ENCODE measurements at places on chromosomes 1 and 21.

- no peak for DNase-seq
- H3K4me1 ChIP-seq, result no peaks in the 10 kb centered on the region
- no peaks in the 10 kb centered on the region for H3K27me3 ChIP-seq
- H3K4me3 ChIP-seq, result no peak overlapping the region
Observed at GRCh38 chr1:118042501-118042900, 113.0 kb downstream of the WDR3 start.

DNA sequence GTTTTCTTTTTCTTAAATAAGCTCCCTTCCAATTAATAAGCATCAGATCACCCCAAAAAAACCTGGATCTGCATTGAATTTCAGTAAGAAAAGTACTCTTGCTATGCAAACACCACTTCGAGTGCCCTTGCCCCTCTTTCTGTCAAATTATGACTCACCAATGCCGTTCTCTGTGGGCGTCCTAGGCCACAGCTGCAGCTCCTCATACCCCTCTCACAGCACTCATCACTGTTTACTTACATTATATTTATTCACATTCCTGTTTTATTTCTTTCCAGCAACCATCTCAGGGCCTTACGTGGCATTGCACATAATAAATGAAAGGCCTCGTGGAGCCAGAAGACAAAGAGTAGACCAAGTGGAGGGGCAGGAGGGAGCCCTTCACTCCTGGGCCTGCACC lies 99.1 kb upstream of the CTTNBP2NL start:
- no peaks in the 10 kb centered on the region for H3K4me1 ChIP-seq
- H3K4me3 ChIP-seq, result no peak overlapping the region
- peaks cover 12% of the 10 kb centered on the region for H3K27me3 ChIP-seq
- no peak for DNase-seq
- H3K27ac ChIP-seq, result no peak overlapping the region

GRCh38 chr1:27507960-27508665 lies 18.1 kb upstream of the WASF2 start:
- no peaks in the 10 kb centered on the region for H3K36me3 ChIP-seq
- H3K27ac ChIP-seq, result peak overlapping the region; percentile 72
- H3K4me1 ChIP-seq, result no peaks in the 10 kb centered on the region
- DNase-seq, result no peak
- H3K4me3 ChIP-seq, result no peak overlapping the region

DNA sequence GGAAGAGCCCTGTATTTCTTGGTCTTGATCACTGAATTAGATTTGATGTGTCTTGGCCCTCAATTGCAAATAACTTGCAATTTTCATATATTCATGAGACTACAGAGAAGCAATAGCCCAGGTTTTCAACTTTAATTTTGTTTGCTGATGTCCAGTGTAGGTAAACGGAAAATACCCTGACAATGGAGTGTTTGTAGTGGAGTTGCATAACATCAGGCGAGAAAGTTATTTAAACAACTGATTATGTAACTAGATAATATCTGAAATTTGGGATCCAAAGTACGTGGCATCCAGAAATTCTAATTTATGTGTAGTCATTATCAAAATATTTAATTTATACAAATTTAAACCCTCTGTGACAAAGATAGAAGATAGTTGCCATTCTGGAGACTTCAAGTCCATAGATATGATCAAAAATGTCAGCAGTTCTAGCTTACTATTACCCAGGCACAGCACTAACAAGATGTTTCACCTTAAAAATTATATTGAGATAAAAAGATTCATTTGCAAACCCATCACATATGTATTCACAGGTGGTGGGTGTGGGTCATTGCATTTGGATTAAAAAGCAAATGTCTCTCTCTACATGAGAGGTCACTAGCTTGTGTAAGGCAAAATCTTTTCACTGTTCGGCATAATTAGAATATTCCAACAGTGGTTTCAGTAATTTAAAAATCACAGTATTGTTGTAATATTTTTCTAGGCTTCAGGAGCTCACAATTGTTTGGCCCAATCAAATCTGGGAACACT lies 150.7 kb downstream of the KCTD3 start:
- H3K4me1 ChIP-seq, result no peaks in the 10 kb centered on the region
- no peaks in the 10 kb centered on the region for H3K36me3 ChIP-seq
- no peak overlapping the region for H3K27ac ChIP-seq
- no peaks in the 10 kb centered on the region for H3K27me3 ChIP-seq
- DNase-seq, result no peak

- DNase-seq, result no peak
- H3K4me1 ChIP-seq, result no peaks in the 10 kb centered on the region
- no peaks in the 10 kb centered on the region for H3K27me3 ChIP-seq
Observed at GRCh38 chr1:4939266-4939665, 284.9 kb downstream of the AJAP1 start.

DNA sequence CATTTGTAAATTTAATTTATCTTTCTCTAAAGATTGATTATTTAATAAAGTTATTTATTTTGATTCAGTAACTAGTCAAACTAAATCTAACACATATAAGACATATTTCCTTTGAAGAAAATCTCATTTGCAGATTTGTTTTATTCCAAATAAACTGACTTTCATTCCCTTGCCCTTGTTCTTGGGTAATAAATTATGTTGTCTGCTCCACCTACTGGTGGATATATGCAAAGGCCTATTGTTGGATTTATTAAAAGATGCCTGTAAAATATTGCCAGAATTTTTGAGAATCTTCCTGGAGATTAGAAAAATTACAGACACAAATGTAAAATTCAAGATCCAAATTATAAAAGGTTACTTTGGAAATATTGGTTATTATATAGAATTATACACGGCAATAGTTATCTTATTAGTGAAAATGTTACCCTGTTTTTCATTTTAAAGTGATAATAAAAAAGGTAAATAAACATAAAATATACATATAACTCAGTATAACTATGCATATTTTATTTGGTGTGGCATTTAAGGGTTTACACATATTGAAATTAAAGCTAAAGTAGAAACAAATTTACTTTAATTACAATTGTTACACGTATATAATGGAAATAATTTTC lies 116.1 kb downstream of the SPATA17 start:
- no peaks in the 10 kb centered on the region for H3K27me3 ChIP-seq
- H3K27ac ChIP-seq, result no peak overlapping the region
- peak; percentile 6 for DNase-seq
- H3K36me3 ChIP-seq, result no peaks in the 10 kb centered on the region
- H3K4me1 ChIP-seq, result no peaks in the 10 kb centered on the region
- H3K4me3 ChIP-seq, result no peak overlapping the region

DNA sequence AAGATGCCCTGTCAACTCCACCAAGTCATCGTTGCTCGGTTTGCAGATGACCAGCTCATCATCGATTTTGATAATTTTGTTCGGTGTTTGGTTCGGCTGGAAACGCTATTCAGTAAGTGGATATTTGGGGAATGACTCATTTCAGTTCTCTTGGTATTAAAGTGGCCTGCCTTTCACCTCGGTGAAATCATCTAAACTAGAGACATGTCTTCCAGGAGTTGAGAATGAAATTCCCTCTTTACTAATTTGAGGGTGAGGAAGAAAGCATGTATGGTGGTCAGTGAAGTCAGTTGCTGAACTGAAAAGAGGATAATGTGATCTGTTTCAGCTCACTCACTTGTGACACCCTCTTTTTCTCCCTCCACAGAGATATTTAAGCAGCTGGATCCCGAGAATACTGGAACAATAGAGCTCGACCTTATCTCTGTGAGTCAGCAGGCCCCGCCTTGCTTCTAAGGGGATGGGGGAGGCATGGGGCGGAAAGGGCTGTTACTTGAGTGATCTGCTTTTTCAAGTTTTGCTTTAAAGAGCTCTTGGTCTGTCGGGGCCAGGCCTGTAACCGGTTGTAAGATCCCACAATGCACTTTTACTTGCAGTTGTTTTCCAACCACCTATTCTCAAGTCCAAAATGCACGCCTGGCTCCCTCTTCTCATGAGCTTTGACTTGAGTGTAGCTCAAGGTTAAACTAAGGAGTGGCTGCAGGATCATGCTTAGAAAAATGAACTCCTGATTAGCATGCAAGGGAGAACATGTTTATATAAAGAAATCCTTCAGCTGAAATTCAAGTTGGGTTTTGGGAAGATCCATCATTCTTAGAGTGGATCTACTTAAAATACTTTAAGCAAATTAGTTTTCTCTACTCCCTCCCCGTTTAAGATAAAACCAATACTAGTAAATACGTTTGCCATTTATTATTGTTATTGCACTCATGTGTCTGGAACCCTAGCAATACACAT lies 59.8 kb downstream of the CAPN2 start:
- H3K36me3 ChIP-seq, result peaks cover 75% of the 10 kb centered on the region
- H3K4me3 ChIP-seq, result no peak overlapping the region
- no peak for DNase-seq
- H3K27me3 ChIP-seq, result no peaks in the 10 kb centered on the region
- H3K27ac ChIP-seq, result no peak overlapping the region

GRCh38 chr1:205933671-205934618 lies 9.3 kb downstream of the SLC26A9 start:
- no peak for DNase-seq
- H3K27me3 ChIP-seq, result peaks cover 30% of the 10 kb centered on the region
- no peaks in the 10 kb centered on the region for H3K4me1 ChIP-seq
- H3K36me3 ChIP-seq, result no peaks in the 10 kb centered on the region

- peaks cover 15% of the 10 kb centered on the region for H3K4me1 ChIP-seq
- DNase-seq, result no peak
- peaks cover 18% of the 10 kb centered on the region for H3K27me3 ChIP-seq
Observed at GRCh38 chr1:2049225-2049717, 940 bp upstream of the PRKCZ start.

GRCh38 chr1:9289711-9290485 lies 2.8 kb upstream of the SPSB1 start:
- H3K4me1 ChIP-seq, result peaks cover 29% of the 10 kb centered on the region
- H3K36me3 ChIP-seq, result peaks cover 19% of the 10 kb centered on the region
- no peaks in the 10 kb centered on the region for H3K27me3 ChIP-seq
- no peak overlapping the region for H3K4me3 ChIP-seq
- no peak for DNase-seq
- H3K27ac ChIP-seq, result no peak overlapping the region

GRCh38 chr1:5198328-5198727 lies 543.9 kb downstream of the AJAP1 start:
- no peak for DNase-seq
- H3K4me1 ChIP-seq, result no peaks in the 10 kb centered on the region
- no peaks in the 10 kb centered on the region for H3K27me3 ChIP-seq
- H3K27ac ChIP-seq, result no peak overlapping the region
- no peaks in the 10 kb centered on the region for H3K36me3 ChIP-seq
- no peak overlapping the region for H3K4me3 ChIP-seq

DNA sequence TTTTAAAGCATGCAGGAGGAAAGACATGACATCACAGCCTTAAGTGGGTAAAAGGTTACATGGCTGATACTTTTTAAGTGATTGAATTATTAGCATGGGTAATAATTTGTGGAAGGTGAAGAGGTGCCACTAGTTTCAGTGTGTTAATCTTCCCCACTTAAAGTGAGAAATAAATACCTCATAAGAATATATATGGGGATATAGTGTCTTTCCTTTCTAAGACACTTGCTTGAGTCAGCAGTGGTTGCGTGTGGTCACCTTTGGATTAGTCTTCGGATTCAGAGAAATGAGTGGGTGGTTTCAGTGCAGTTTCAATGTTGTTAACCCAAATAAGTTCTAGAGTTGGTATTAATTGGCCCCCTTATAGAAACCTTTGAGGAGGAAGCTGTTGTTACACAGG lies 94.1 kb downstream of the ADGRL2 start:
- H3K4me3 ChIP-seq, result no peak overlapping the region
- no peak overlapping the region for H3K27ac ChIP-seq
- no peaks in the 10 kb centered on the region for H3K36me3 ChIP-seq
- no peaks in the 10 kb centered on the region for H3K27me3 ChIP-seq
- H3K4me1 ChIP-seq, result no peaks in the 10 kb centered on the region

GRCh38 chr1:223737342-223737741 lies 25.0 kb downstream of the CAPN2 start:
- no peak overlapping the region for H3K4me3 ChIP-seq
- DNase-seq, result no peak
- no peak overlapping the region for H3K27ac ChIP-seq
- peaks cover 30% of the 10 kb centered on the region for H3K36me3 ChIP-seq

DNA sequence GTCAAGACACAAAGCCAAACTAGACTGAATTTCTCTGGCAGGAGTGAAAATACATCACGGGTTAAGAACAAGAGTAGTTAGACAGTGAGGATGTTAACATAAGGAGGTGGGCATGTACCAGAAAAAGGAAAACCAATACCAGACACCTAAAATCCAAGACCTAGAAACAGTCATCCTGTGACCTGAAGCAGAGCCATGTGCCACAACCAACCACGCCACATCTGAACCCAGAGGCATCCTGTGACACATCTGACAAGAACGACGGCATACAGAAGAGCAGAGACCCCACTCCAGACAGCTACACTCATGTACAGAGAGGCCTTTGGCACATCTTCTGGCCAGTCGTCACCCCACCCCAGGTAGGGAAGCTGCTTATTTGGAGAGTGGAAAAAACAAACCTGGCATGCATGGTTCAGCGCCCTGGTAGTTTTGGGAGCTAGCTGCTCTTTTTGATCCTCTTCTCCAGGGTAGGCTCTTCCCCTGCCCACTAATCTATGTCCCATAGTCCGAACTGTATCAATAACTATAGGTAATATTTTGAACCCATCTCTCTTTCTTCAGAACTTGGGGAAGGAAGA lies 72.1 kb downstream of the SLC45A1 start:
- no peak overlapping the region for H3K4me3 ChIP-seq
- H3K27me3 ChIP-seq, result no peaks in the 10 kb centered on the region
- H3K36me3 ChIP-seq, result peaks cover 56% of the 10 kb centered on the region

DNA sequence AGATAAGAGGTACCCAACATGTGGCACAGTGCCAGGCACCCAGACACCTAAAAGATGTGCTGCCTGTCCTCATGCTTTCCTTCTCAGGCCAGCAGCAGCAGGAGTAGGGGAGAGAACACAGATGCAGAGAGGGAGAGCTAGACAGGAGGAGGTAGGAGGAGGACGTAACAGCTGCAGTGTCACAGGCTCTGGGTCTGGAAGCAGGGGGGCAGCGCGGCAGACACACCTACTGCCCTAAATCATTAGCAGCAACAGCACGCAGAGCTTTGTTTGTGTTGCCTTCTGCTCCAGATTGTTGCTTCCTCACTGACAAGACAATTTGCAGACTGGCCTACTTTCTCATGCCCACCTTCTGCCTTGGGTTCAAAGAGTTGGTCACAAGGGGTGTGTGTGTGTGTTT lies 196.7 kb upstream of the DAB1 start:
- peaks cover 3% of the 10 kb centered on the region for H3K4me1 ChIP-seq
- H3K36me3 ChIP-seq, result no peaks in the 10 kb centered on the region
- H3K27me3 ChIP-seq, result peaks cover 1% of the 10 kb centered on the region
- no peak for DNase-seq
- no peak overlapping the region for H3K27ac ChIP-seq
- no peak overlapping the region for H3K4me3 ChIP-seq

GRCh38 chr1:20891091-20891490 lies 104.0 kb upstream of the HP1BP3 start:
- DNase-seq, result no peak
- no peak overlapping the region for H3K4me3 ChIP-seq
- H3K36me3 ChIP-seq, result peaks cover 3% of the 10 kb centered on the region
- H3K4me1 ChIP-seq, result no peaks in the 10 kb centered on the region

GRCh38 chr1:182376936-182377574 lies 14.5 kb downstream of the GLUL start:
- H3K27ac ChIP-seq, result no peak overlapping the region
- H3K4me1 ChIP-seq, result peaks cover 2% of the 10 kb centered on the region
- H3K36me3 ChIP-seq, result peaks cover 10% of the 10 kb centered on the region
- H3K27me3 ChIP-seq, result no peaks in the 10 kb centered on the region
- no peak overlapping the region for H3K4me3 ChIP-seq

Data from activated CD4-positive, alpha-beta T cell treated with anti-CD3 and anti-CD28 coated beads, Interleukin-2, amount 10 ng/mL, durations not matched to agents 7 days and 5 days (primary cell).